ENCODE measurements at places on chromosomes 1 and 21.

DNA sequence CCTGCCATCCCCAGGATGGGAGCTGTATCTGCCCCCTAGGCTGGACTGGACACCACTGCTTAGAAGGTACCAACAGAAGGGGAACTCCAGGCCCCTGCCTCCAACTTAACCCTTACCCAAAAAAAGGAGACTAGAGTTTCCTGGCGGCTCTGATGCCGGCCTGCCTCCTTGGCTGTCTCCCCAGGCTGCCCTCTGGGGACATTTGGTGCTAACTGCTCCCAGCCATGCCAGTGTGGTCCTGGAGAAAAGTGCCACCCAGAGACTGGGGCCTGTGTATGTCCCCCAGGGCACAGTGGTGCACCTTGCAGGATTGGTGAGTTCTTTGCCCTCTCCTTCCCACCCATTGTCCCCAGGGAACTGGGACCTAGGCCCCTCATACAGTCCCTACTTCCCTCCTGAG is 8.1 kb upstream of the LRRC71 start:
- no peak for DNase-seq

- no peak for DNase-seq
These were observed 26.8 kb downstream of the ALDH9A1 start for GRCh38 chr1:165671526-165671925.

DNA sequence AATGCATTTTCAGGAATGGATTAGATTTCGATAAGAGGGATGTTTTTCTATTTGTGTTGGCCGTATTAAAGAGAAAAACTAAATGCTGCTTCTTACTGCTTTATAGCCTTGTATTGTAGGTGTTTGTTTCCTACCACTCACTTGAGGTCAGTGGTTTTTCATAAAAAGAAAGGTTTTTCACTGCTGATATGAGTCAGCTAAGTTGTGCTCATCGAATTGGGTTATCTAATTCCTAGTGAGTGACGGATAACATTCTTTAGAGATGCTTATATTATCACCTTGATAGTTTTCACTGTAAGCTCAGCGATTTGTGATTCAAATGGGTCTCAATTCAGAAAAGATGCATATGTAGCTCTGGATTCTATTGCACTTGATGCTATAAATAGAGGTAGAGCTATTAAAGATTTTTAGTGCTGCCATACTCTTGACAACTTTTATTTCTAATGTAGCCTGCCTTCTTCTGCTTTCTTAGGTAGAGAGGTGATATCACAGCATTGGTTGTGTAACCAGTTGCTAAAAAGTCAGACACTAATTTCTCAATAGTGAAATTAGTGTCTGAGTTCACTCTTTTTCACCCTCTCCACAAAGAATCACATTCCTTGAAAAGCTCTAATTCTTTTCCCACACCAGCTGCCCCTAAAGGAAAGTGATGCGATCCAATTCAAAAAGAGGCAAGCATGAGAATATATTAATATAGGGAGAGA is 180.0 kb downstream of the RASAL2 start:
- no peak for DNase-seq

GRCh38 chr1:148318123-148318903 is 164.8 kb downstream of the PPIAL4G start:
- no peak for DNase-seq

DNA sequence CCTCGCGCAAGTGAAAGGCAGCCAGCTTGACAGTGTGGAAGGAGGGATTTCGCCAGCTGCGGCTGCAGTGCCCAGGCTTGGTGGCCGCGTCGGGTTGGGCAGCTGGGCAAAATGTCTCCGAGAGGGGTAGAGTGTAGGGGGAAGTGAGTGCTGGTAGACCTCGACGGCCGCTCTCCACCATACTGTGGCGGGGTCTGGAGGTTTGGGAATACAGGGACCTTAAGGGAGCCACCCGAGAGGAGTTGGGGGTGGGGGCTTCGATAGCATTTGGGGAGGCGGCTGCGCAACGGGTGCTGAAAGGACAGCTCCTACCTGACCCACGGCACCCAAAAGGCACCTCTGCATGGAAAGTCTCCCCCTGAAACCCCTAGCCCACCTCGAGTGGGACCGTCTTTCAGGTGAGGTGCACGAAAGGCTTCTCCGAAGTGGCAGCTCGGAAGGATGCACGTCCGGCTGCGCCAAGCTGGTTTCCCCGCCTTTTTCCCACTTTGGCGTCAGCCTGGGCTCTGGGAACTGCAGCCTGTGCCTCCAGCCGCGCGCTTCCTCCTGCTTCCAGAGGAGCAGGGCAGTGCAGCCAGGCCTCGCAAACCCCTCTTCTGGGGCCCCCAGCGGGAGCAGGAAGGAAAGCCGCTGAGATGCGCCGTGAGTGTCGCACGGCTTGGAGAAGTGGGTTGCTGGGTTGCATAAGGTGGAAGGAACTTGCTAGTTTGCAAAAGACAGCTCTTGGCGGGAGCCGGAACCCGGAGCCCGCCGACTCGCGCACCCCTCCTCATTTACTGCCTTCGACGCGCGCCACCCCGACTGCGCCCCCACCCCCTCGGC is 531 bp upstream of the HMGN2 start:
- DNase-seq, result peak; percentile 59

DNA sequence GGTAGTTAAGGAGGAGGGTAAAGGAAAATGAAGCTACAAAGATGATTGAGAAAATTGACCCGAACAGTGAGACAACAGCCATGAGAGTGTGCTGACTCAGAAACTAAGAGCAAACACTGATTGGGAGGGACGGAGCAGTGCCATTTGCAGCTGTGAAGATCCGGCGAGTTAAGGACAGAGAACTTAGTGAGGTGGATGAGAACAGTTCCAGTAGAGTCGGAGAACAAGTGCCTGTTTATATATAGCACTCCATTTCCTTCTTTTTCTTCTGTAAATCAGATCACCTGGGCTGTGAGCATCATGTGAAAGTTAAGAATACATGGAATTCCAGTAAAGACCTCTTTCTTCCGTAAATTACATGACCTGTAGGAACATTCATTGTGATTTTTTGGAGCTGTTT is 145.7 kb downstream of the KCNK2 start:
- DNase-seq, result no peak

GRCh38 chr1:38296047-38296446 is 249.5 kb upstream of the POU3F1 start:
- no peak for DNase-seq

GRCh38 chr1:85692730-85693314 is 15.4 kb downstream of the ZNHIT6 start:
- DNase-seq, result peak; percentile 38

GRCh38 chr1:16211824-16212223 is 628 bp downstream of the ARHGEF19 start:
- no peak for DNase-seq

DNA sequence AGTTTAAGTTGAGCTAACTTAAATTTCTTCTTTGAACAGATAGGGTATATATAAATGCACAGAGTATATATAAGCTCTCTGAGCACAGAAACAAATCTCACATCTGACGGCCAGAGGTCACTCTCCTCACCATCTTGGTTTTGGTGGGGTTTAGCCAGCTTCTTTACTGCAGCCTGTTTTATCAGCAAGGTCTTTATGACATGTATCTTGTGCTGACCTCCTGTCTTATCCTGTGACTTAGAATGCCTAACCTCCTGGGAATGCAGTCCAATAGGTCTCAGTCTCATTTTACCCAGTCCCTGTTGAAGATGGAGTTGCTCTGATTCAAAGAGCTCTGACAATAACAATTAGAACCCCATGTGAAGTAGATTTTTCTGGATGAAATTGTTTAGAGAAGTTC is 1.6 kb upstream of the MOV10 start:
- DNase-seq, result peak; percentile 45

- DNase-seq, result no peak
These were observed 44.4 kb upstream of the LRRC8C start for GRCh38 chr1:89588480-89588879.

DNA sequence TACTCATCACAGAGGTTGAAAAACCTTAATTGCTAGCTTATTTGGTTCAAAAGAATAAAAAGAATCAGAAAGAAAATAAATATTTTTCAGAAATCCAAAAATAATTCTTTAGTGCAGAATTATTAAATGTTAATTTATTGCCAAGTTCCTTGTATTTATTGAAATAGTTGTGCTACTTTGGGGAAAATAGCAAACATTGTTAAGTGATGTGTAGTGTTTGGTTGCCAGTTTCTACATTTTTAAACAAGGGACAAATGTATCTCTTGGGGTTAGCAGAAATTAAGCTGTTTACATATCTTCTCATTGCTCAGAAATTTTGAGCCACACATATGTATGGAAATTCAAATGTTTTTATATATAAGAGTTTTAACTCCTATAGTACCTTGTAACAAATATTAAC is 775.0 kb downstream of the USP25 start:
- DNase-seq, result no peak

DNA sequence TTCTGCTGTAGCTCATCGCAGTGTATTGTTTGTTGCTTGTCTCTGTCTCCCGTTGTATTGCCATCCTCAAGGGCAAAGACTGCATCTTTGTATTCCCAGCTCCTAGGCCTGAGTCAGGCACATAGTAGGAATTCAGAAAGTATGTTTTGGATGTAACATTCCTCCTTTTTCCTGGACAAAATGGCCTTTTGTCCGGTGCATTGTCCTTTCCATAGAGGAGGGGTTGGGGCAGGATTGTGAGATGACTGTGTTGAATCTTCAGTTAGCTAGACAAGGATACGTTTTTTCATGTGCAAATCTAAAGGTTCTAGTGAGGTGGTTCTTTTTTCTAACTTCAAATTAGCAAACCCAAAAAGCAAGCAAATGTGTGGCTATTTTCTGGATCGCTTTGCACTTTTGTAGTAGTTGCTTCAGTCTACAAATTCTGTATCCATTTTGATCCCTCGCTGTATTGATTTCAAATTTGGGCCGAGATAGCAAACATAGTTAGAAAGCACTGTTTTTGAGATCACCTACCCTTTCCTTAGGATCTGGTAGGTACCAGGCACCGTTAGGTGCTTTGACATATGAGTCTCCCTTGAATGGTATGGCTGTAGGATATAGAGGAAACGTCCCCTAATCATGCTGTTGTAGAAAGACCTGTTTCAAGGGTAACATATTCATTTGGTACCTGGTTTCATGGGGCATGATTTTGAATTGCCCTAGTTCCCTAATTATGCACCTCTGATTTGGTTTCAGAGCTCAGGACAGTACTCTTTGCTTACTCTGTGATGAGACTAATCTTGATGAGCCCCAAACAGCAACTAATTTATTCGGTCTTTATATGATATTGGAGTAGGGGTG is 1.2 kb downstream of the PPP1R8 start:
- DNase-seq, result no peak

GRCh38 chr1:162753998-162754585 is 36.4 kb upstream of the HSD17B7 start:
- DNase-seq, result no peak

DNA sequence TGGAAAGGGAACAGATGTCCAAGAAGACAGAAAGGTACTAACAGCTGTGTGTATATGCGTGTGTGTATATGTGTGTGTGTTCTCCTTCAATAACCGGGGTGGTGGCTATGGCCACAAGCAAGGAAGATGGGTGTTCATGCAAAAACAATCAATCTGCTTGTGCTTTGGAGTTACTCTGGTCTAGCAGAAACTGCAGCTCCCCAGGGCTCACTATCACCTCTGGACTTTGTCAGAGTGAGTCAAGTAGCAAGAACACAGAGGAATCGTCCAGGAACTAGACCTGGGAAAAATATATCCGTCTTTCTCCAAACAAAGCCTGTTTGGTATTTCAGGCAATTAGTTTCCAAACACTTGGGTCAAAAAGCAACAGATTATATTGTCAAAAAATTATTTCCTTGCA is 68.6 kb downstream of the GNG12 start:
- DNase-seq, result no peak

GRCh38 chr1:224495866-224496265 is 61.3 kb upstream of the WDR26 start:
- no peak for DNase-seq

DNA sequence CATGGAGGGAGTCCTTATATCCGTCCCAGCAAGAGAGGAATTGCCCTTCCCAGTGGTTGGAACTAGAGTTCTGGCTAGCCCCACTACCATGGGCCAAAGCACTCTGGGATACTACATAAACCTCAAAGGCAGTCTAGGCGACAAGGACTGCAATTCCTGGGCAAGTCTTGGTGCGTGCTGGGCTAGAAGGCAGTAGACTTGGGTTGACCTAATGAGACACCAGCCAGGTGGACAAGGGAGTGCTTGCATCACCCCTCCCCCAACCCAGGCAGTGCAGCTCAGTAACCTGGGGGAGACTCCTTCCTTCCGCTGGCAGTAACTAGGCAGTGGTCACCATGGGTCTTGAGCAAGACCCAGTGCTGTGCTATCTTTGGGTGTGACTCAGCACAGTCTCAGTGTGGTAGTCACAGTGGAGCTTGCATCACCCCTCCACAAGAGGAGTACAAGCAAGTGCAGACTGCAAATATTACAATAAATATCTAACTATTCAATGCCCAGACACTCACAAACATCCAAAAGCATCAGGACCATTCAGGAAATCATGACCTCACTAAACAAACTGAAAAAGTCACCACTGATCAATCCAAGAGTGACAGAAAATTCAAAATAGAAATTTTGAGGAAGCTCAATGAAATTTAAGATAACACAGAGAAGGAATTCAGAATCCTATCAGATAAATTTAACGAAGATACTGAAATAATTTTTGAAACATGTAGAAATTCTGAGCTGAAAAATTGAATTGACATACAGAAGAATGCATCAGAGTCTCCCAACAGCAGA is 84.7 kb upstream of the LYPLAL1 start:
- DNase-seq, result no peak

GRCh38 chr1:115184951-115185331 is 95.6 kb upstream of the TSPAN2 start:
- DNase-seq, result no peak

DNA sequence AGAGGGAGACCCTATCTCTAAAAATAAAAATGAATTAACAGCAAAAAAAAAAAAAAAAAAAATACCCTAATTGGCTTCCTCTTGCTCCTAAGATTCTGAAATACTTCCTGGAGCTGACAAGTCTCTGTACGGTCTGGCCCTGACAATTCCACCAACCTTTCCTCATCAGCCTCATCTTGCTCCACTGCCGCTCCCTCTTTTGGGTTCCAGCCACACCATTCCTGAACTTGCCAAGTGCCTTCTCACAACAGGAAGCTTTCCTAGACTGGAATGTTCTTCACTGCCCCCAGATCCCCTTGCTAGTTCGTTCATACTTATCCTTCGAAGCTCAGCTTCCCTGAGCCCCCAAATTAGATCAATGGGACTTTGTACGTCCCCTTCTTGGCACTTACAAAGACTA is 37.0 kb downstream of the AKNAD1 start:
- no peak for DNase-seq

DNA sequence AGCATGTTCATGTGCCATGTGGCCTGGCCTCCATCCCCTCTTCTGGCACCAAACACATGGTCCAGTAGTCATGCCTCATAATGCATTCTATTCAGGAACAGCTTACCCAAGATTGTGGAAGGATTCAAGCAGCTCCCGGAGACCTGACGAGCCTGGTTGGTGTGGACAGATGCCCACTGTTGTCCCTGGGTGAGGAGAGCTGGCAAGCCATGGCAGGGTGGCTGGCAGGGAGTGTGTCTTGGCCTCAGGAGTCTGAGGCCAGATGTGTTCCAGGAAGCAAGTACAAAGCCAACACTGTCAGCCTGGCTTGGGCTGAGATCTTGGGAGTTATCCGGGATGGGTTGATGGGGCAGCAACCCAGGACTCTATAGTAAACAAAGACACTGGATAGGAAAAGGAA is 7.3 kb upstream of the FABP3 start:
- no peak for DNase-seq

- no peak for DNase-seq
These were observed 112.1 kb upstream of the SLC45A1 start for GRCh38 chr1:8205771-8206170.

GRCh38 chr1:46508757-46509156 is 19.1 kb downstream of the DMBX1 start:
- DNase-seq, result no peak

- DNase-seq, result no peak
These were observed 5.7 kb downstream of the DUSP23 start for GRCh38 chr1:159786465-159786864.

Measured in SK-MEL-5 (cell line).